Esophagus squamous epithelium (tissue), 5 donors: ENCODE measurements at places on chromosomes 2 and 18. TPM values are rescaled to one million over a fixed set of nuclear protein-coding genes. Genes with fewer than 3 reads are reported as not detected.

DNA sequence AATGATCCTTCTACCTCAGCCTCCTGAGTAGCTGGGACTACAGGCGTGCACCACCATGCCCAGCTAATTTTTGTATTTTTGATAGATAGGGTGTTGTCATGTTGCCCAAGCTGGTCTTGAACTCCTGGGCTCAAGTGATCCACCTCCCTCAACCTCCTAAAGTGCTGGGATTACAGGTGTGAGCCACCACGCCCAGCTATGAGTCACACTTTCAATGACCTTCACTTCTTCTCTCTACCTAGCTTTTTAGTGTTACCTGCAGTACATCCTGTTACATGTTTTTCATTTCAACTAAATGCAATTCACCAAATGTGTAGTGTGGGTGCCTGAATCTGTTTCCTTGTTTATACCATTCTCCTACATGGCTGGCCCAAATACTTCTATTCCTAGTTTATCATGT lies 64.0 kb downstream of the SLC39A10 start:
- no peaks in the 10 kb centered on the region for H3K4me1 ChIP-seq
- H3K4me3 ChIP-seq: no peak overlapping the region
- H3K27me3 ChIP-seq: no peaks in the 10 kb centered on the region
- H3K36me3 ChIP-seq: no peaks in the 10 kb centered on the region

DNA sequence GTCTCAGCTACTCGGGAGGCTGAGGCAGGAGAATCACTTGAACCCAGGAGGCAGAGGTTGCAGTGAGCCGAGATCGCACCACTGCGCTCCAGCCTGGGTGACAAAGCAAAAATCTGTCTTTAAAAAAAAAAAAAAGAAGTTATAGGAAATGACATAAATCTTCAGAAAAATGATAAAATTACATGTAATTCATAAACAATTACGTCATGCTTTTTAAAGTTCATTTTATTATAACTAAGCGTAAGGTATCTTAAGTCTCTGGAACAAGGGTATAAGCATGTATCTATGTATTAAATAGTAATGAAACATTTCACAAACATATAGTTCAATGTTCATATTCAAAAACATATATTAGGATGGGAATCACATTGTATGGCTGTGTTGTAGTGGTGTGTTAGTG lies 425.9 kb downstream of the SPAG16 start:
- H3K27me3 ChIP-seq: no peaks in the 10 kb centered on the region
- no peaks in the 10 kb centered on the region for H3K36me3 ChIP-seq
- no peak overlapping the region for H3K4me3 ChIP-seq

The DYTN gene
- not detected for total RNA-seq

The TMEM237 gene
- 43.3 TPM for total RNA-seq

The BARD1 gene
- total RNA-seq: 7.5 TPM

The PTGR3 gene
- 12.2 TPM for total RNA-seq

The ALPG gene
- total RNA-seq: not detected

The ASB18 gene
- not detected for total RNA-seq

The RNF25 gene
- total RNA-seq: 17.1 TPM

- H3K27ac ChIP-seq: no peak overlapping the region
- DNase-seq: no peak
- no peak overlapping the region for H3K4me3 ChIP-seq
- H3K4me1 ChIP-seq: no peaks in the 10 kb centered on the region
Measured at GRCh38 chr18:76592981-76593381, 97.9 kb upstream of the ZNF516 start.

GRCh38 chr18:40133253-40133652 lies 1821.8 kb upstream of the PIK3C3 start:
- no peak overlapping the region for H3K4me3 ChIP-seq
- no peak overlapping the region for H3K27ac ChIP-seq
- DNase-seq: no peak
- no peaks in the 10 kb centered on the region for H3K4me1 ChIP-seq

DNA sequence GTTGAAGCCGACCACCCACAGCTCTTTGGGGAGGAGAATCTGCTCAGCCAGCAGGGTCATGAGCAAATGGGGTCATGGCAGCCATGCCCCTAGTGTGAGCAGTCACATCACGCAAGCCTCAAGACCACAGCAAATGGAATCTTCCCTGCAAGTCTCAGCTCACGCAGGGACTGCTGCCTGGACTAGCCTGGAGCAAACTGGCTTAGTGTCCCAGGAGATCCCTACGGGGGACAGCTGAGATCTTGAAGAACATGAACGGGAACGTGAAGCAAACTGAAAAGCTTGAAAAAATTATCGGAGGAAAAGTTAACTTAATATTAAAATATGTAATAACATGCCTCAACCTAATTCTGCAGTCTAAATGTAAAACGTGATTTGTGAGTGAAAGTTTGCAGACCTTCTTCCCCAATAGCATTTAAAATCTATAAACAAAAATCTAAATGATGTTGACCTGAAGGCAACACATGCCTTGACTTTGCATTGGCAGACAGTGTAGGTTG lies 118.4 kb downstream of the FAM124B start:
- no peaks in the 10 kb centered on the region for H3K4me1 ChIP-seq
- DNase-seq: no peak
- no peaks in the 10 kb centered on the region for H3K27me3 ChIP-seq
- H3K4me3 ChIP-seq: no peak overlapping the region
- H3K36me3 ChIP-seq: no peaks in the 10 kb centered on the region

DNA sequence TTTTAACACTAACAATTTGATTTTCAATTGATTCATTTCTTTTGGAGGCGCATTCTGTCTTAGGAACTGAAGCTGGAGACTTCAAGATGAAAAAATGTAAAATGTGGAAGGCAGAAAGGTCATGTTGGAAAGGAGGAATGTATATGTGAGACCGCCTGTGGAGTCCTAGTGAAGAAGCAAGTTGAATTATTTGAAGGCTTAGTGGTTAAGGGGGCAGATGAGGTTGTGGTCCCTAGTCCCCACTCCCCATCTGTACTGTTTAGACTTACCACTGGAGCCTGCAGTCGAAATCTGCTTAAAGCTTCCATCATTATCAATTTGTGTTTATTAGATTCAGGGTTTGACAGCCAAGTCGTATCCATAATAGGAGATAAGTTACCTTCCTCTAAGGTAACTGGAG lies 15.4 kb upstream of the MIB1 start:
- H3K4me3 ChIP-seq: no peak overlapping the region
- H3K27me3 ChIP-seq: no peaks in the 10 kb centered on the region
- H3K36me3 ChIP-seq: no peaks in the 10 kb centered on the region
- H3K4me1 ChIP-seq: no peaks in the 10 kb centered on the region
- no peak overlapping the region for H3K27ac ChIP-seq

The FRZB gene
- 1.7 TPM for total RNA-seq

The APLF gene
- 3.2 TPM for total RNA-seq
